ENCODE measurements at places on chromosomes 1 and 21. TPM values are rescaled to one million over a fixed set of nuclear protein-coding genes. Genes with fewer than 3 reads are reported as not detected.

VWA5B1 gene
- total RNA-seq: not detected

COL8A2 gene
- total RNA-seq: 3.7 TPM

TMCO1 gene
- total RNA-seq: 59.5 TPM

FCER1A gene
- not detected for total RNA-seq

GPA33 gene
- total RNA-seq: not detected

GNAT2 gene
- total RNA-seq: 0.42 TPM

EPHB2 gene
- total RNA-seq: 88.5 TPM

CLEC20A gene
- not detected for total RNA-seq

TPR gene
- 98.5 TPM for total RNA-seq

INKA2 gene
- total RNA-seq: 6.0 TPM

NUP133 gene
- 56.2 TPM for total RNA-seq

REN gene
- not detected for total RNA-seq

SPATA46 gene
- total RNA-seq: not detected

PPIAL4G gene
- not detected for total RNA-seq

MEX3A gene
- total RNA-seq: 6.5 TPM

AMIGO1 gene
- total RNA-seq: 2.4 TPM

LENEP gene
- total RNA-seq: 0.56 TPM

LPAR3 gene
- total RNA-seq: not detected

A3GALT2 gene
- not detected for total RNA-seq

ARID1A gene
- 15.1 TPM for total RNA-seq

HFM1 gene
- 0.07 TPM for total RNA-seq

GUCA2B gene
- not detected for total RNA-seq

TMEM82 gene
- not detected for total RNA-seq

SPATA1 gene
- total RNA-seq: 0.95 TPM

SH2D1B gene
- not detected for total RNA-seq

ISG15 gene
- total RNA-seq: 96.4 TPM

OR2T33 gene
- not detected for total RNA-seq

FOXJ3 gene
- total RNA-seq: 12.4 TPM

RAB13 gene
- total RNA-seq: 74.8 TPM

OLIG1 gene
- not detected for total RNA-seq

IQGAP3 gene
- total RNA-seq: 19.1 TPM

KPNA6 gene
- 45.2 TPM for total RNA-seq

PRKAA2 gene
- total RNA-seq: 4.3 TPM

KRTAP7-1 gene
- not detected for total RNA-seq

CASQ1 gene
- not detected for total RNA-seq

DPM3 gene
- total RNA-seq: 29.2 TPM

RNF223 gene
- not detected for total RNA-seq
